Esophagus squamous epithelium (tissue), 5 donors: ENCODE measurements at places on chromosomes 7 and 10. TPM values are rescaled to one million over a fixed set of nuclear protein-coding genes. Genes with fewer than 3 reads are reported as not detected.

DNA sequence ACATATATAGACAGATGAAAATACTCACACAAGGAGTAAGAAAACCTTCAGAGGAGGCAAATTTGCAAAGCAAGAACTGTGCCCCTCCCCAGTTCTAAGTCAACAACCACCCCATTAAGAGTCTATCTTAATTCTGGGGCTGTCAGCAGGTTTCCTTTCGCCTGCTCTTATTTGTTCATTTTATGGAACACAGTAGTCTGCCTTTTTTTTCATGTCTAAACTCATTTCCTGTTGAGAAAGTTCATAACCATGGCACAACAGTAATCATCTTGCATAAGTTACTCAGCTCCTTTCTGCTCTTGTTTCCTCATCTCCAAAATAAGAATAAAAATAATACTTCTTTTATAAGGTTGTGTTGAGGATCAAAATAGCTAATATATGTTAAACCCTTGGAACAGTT is 25.8 kb upstream of the AMPH start:
- DNase-seq: no peak

- DNase-seq: no peak
Observed at GRCh38 chr10:123485341-123485960, 180.7 kb upstream of the GPR26 start.

GRCh38 chr10:86700851-86701617 is 32.7 kb downstream of the LDB3 start:
- no peak for DNase-seq

DNA sequence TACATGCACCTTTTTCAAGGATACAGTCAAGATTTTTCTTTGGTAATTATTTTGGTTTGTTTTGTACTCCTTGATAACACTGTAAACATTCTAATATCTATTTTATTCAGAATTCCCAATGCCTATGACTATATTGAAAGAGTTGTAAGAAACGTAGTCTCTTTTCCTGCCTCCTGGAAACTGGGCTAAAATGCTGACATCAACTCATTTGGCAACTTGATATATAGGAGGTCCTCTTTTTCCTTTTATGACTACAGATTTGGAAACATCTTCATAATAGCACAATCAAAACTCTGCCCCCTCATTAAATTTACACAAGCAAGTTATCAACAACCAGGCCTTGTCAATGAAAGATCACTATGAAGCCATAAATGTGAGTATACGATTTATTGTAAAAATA is 422.3 kb upstream of the PCDH15 start:
- DNase-seq: no peak

- DNase-seq: no peak
Observed at GRCh38 chr7:1548438-1548831, 7.6 kb downstream of the TMEM184A start.

GRCh38 chr10:69813632-69814031 is 11.9 kb downstream of the COL13A1 start:
- DNase-seq: no peak

DNA sequence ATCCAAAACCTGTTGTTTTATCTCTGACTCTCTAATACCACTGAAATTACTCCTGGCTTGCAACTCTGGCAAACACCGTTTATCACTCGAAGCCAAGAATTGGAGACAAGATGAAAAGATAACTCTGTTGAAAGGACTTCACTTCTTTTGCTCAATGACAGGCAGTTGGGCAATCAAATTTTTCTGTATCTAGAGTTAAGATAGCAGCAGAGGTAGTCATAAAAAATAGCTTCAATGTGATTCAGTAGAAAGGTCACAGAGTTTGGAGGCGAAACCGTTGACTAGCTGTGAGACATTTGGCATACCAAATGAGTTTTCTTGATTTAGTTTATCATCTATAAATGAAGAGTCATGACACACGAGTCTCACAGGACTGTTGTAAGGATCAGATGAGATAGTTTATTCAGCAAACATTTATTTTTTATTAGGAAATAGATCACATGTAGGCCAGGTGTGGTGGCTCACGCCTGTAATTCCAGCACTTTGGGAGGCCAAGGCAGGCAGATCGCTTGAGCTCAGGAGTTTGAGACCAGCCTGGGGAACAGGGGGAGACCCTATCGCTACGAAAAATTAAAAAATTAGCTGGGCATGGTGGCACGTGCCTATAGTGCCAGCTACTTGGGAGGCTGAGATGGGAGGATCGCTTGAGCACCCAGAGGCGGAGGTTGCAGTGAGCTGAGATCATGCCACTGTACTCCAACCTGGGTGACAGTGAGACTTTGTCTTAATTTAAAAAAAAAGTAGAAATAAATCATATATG is 23.6 kb downstream of the AKR1B1 start:
- DNase-seq: no peak

GRCh38 chr7:118575393-118575948 is 351.0 kb downstream of the ANKRD7 start:
- no peak for DNase-seq

GRCh38 chr7:116679500-116679899 is 7.5 kb downstream of the MET start:
- no peak for DNase-seq

DNA sequence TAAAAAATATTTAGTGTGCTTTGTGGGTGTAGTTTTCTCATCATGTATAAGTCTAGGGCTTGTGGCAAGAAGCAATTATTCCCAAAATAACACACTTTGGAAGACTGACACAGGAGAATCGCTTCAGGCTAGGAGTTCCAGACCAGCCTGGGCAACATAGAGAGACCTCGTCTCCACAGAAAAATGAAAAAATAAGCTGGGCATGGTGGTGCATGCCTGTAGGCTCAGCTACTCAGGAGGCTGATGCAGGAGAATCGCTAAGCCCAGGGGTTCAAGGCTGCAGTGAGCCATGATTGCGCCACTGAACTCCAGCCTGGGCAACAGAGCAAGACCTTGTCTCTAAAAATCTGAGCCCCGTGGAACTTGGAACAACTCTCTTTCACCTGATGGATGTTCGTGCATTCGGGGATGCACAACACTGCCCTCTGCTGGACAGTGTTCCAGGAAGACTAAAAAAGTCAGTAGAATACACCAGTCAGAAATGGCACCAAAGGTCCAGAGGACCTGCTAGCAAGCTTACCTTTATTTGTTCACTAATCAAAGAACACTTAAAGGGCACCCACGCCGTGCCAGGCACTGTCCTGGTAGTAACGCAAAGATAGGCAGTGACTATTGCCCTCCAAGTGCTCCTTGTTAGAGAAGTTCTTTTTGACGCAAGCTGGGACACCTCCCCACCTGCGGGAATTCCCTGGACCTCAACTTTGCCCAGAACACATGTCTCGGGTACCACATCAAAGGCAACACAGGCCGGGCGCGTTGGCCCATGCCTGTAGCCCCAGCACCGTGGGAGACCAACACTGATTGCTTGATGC is 81.9 kb upstream of the CALN1 start:
- no peak for DNase-seq

GRCh38 chr10:71622154-71622526 is 97.4 kb downstream of the C10orf105 start:
- DNase-seq: no peak

DNA sequence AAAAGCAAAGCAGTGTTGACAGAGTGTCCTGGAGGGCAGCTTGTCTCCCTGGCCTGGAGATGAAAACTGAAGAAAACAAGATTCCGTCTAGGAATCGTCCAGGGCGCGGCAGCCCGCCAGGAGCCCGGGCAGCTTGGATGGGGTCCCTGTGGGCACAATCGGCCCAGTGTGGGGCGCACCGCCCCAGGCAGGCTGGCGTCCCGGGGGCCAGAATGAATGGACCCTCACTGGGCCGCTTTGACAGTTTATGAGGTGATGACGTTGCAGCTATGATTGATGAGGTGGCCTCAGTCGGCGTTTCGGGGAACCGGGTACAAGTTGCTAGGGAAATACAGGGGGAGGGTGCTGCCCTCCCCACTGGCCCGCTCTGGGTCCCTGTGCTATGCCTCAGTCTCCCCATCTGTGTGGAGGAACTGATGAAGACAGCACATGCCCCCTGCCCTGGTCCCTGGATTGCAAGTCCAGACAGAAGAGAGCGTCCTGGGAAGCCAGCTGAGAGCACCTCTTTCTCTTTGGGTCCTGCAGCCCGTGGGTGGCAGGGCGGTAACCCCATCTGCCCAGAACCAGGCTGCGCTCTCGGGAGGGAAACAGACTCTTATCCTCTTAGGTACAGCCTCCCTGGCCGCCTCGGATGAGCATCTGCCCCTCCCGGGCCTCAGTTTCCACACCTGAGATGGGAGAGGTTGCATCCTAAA is 131.3 kb downstream of the LHPP start:
- no peak for DNase-seq

- no peak for DNase-seq
Observed at GRCh38 chr7:150383710-150384397, 4.7 kb downstream of the ZNF775 start.

DNA sequence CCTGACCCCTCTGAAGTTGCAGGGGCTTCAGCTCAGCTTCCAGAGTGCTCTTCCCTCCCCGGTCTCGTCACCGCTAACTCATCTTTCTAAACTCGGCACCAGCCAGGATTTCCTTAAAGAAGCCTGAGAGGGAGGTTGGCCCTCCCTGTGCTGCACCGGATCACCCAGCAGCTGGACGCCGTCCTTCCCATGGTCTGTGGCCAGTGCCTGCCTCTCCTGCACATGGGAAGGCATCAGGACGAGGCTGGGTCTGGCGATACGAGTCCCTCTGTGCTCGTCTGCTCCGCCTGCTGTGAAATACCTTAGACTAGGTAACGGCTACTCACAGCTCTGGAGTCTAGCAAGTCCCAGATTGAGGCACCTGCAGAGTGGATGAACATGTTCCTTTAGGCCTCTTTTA is 179.1 kb downstream of the ZMYND11 start:
- no peak for DNase-seq

GRCh38 chr10:11401264-11402235 is 209.9 kb downstream of the USP6NL start:
- DNase-seq: no peak

GRCh38 chr7:119945822-119946221 is 327.2 kb upstream of the KCND2 start:
- DNase-seq: no peak

DNA sequence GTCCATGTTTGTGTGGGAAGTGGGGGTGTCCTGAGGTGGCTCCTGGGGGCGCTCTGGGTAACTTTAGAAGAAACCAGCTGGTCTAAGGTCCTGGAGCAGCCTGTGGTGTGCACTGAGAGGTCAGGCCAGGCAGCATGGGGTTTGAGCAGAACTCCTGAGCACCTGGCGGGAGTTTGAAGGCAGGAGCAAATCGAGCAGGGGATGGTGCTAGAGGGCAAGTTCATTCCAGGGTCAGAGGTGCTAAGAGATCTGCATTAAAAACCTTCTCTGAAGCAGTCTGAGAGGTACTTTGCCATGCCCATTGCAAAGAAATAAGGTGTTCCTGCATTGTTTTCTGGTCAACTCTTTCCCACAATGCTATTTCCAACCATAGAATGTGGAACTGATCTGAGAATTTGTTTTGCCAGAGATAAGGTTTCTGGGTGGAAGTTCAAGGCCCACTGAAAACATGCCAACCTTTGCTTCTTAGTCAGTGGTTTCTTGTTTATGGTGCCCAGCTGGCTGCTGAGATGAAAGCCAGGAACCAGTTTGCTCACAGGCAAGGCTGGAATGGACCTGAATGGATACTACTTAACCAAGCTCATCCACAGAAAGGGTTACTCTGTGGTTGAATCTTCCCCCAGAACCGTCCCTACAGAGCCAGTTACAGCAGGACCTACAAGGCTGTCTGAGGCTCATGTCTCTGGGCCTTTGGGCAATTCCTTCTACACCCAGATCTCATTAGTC is 136.3 kb upstream of the TMEM72 start:
- no peak for DNase-seq

DNA sequence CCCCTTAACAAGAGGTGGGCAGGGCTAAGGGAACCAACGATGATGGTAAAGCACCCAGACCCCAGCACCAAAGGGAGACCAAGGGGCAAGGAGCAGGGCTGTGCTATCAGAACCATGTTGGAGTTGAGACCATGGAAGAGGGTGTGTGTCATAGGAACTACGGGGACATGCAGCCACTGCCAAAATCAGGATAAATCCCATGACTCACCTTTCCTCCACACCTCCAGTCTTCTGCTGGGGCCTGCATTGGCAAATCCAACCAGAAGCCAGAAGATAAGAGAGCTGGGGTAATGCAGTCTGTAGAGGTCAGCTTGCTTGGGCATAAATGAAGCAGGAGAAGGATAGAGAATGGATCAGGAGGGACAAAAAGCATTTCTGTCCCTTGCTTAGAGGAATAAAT is 42.7 kb upstream of the SMARCD3 start:
- no peak for DNase-seq

DNA sequence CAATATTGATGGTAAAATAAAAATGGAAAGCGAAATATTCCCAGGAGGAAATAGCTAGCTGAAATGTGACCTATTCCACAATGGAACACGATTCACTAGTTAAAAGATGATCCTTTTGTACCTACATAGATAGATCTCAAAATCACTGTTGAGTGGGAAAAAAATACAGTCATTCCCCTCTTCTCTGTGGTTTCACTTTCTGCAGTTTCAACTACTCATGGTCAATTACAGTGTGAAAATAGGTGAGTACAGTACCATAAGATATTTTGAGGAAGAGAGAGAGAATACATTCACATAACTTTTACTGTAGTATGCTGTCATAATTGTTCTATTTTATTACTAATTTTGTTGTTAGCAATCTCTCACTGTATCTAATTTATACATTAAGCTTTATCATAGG is 56.0 kb upstream of the COL13A1 start:
- DNase-seq: no peak

- DNase-seq: no peak
Observed at GRCh38 chr7:37052705-37053104, 328.4 kb upstream of the AOAH start.

Gene ORC5
- 18.7 TPM for total RNA-seq

Gene SYT15B
- total RNA-seq: 2.1 TPM

Gene C7orf57
- 2.3 TPM for total RNA-seq

Gene ABCC2
- total RNA-seq: 0.61 TPM

Gene GBX1
- not detected for total RNA-seq

Gene GARIN1A
- 0.38 TPM for total RNA-seq

Gene TRIM74
- not detected for total RNA-seq

Gene NACAD
- 0.04 TPM for total RNA-seq

Gene STAG3
- 0.40 TPM for total RNA-seq

Gene CYP26A1
- total RNA-seq: not detected
